ENCODE measurements at places on chromosomes 13 and 19.
A peak's percentile ranks its signal among the peaks of the same experiment; 100 is the strongest.

DNA sequence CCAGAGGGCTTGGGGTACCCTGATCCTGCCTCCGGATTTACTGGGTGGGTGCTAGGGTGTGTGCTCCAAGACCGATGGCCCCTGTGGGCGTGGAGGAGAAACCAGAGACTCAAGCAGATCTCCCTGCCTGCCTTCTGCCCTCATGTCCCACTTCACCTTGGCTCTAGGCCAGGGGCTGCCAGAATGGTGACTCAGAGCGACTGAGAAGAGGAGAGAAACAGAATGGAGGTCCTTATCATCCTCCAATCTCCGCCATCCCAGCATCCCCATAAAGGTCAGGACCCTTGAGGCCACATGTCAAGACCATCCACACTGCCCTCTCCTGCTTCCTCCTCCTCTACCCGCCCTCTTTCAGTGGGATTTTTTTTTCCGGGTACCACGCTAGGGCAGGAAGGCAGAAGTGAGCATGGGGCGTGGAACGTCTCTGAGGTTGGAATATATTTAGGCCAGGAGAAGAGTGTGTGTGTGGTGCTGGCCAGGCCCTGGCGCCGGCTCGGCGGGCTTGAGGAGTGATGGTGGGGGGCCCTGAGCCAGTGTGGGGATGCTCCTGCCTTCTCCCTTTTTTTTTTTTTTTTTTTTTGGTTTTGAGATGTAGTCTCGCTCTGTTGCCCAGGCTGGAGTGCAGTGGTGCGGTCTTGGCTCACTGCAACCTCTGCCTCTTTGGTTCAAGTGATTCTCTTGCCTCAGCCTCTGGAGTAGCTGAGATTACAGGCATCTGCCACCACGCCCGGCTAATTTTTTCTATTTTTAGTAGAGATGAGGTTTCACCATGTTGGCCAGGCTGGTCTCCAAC is 22.3 kb downstream of the IER2 start:
- peak; percentile 74 for DNase-seq

DNA sequence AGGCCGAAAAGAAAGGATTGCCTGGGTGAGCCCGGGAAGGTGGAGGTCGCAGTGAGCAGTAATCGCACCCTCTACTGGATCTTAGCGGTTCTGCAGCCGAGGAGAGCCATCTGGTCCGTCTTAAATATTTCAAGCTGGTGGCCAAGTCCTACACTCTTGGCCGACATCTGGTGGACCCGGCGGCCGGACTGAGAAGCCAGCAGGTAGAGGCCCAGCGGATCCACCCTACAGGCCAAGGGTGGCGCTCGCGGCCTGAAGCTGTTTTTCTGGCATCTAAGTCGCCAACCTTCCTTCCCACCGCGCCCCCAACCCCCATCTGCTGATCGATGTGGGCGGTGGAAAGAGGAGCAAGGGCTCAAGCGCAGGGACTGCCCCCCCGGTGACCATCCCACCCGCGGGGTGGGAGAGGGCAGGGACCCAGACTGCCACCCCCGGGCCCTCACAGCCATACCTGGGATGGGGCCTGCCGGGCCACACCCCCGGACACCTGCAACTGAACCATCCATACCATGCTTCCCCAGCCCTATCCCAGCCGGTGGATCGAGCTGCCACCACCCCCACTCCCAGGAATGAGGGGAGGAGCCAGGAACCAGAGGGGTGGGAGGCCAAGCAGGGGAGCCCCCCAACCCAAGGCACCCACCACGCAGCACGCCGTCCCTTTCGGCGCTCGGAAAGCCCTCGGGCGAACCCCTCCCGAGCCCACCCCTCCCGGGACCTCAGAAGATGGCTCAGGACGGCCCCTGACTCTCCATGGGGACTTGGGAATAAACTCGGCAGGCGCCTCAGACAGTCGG is 46.3 kb upstream of the ZNF730 start:
- no peak for DNase-seq

DNA sequence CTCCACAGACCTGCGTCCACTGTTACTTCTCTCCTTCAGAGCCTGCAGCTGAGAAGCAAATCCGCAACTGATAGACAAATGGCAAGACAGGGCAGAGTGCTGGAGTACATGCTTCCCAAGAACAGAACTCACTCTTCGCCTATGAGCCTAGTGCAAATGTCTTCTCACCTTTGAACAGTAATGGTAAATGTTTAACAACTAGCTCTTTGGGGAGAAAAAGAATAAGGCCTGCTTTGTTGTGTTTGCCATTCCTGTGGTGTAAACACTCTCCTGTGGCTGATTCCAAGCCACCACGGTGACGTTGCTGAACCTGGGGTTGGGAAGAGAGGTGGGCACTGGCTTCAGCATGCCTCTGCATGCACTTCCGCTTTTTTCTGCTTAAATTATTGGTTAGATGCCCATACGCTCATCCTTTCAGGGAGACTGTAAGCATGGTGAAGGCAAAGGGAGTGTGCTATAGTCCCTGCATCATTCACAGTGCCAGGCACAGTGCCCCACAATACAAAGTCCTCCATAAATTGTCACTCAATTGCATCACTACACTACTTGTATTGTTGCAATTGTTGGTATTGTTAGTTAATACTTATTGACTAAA is 28.1 kb upstream of the GTF3A start:
- DNase-seq = no peak

- no peak for DNase-seq
These were observed 8.4 kb downstream of the TRAPPC6A start for GRCh38 chr19:45169602-45170001.

- DNase-seq = no peak
These were observed 717 bp upstream of the NALCN start for GRCh38 chr13:101417043-101417406.

DNA sequence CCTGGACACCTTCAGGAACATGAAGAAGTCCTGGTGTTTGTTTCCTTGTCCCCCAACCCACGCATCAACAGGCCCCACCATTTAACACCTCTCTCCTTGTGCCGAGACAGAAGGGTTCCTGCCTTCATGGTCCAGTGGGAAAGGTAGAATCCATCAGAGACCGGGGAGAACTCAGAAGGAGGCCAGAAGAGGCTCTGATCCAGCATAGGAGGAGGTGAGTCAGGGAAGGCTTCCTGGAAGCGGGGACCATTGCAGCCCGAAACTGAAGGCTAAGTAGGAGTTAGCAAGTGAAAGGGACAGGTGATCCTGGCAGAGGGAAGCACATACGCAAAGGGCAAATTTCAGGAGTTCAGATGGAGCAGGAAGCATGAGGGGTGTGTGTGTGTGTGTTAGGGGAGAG is 484 bp downstream of the ICAM3 start:
- no peak for DNase-seq

DNA sequence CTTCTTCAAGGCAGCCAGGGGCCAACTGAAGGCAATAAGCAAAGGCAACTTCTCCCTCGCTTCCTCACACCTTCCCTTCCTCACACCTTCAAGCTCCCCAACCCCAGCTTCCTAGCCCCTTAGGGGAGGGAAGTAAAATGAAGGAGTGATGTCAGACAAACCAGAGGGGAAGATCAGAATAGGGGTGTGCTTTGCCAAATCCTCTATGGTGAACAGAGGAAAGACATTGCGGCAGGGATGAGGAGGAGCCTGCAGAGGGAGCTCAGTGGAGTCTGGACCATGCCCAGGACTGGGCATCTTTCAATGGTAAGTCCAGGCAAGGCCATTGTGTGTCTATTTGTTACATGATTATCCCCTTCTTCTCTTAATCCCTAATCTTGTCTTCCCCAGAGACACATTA is 164.0 kb downstream of the TSHZ3 start:
- no peak for DNase-seq

GRCh38 chr19:1261798-1262622 is 7.1 kb upstream of the CIRBP start:
- no peak for DNase-seq

- no peak for DNase-seq
These were observed 42.9 kb downstream of the LRCH1 start for GRCh38 chr13:46595885-46596275.

GRCh38 chr13:53010374-53011105 is 18.1 kb upstream of the OLFM4 start:
- no peak for DNase-seq

DNA sequence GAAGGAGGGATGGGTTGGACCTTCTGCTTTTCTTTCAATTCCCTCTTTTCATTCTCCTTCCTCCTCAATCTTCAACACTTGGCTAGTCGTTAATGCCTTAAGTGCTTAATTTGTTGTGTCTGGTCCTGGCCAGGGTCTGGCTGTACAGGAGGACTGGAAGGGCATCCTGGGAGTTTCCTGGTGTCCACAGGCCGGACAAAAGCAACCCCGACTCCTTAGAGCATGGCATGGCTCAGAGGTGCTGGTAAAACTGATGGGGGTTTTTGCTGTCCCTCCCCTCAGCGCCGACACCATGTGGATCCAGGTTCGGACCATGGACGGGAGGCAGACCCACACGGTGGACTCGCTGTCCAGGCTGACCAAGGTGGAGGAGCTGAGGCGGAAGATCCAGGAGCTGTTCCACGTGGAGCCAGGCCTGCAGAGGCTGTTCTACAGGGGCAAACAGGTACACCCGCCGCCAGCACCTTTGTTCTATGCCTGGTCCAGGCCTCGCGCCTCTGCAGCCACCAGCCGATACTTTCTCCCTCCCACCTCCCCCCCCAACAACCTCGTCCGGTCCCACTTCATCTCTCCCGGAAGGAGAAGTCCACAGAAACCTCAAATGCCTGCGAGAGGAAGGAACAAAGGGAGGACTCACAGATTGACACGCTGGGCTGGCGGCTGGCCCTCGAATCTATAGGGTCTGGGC is 1.4 kb downstream of the UHRF1 start:
- DNase-seq = no peak

DNA sequence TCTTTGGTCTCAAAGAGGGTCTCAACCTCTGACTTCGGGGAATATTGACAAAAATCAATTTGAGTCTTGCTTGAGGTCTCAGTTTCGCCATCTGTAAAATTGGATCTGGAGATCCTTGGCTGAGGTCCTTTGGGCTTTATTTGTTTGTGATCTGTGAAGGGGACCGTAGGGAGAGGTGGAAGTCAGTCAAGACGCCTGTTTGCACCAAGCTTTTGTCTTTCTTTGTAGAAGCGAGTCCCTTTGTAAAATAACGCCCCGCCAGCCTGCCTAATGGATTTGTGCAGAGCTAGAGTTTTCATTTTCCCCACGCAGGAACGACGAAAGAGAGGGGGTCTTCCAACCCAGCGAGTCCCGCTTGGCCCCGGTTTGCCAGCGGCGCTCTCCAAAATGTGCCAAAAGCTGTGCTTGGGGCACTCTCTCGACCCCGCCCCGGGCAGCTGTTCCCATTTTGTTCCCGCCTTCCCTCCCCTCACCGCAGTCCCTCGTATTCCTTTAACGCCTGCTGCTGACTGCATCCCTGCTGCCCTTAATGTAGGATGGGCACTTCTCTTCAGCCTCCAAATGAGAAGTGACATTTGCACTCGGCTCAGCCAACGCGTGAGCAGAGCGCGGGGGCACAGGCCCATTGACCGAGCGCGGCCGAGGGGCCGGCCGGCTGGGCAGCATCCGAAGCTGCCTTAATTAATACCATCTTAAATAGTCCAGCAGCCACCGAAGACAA is 13.0 kb downstream of the ZIC5 start:
- no peak for DNase-seq

GRCh38 chr13:103799028-103799427 is 732.8 kb upstream of the SLC10A2 start:
- no peak for DNase-seq

GRCh38 chr13:28819046-28819730 is 951 bp upstream of the MTUS2 start:
- DNase-seq = no peak

DNA sequence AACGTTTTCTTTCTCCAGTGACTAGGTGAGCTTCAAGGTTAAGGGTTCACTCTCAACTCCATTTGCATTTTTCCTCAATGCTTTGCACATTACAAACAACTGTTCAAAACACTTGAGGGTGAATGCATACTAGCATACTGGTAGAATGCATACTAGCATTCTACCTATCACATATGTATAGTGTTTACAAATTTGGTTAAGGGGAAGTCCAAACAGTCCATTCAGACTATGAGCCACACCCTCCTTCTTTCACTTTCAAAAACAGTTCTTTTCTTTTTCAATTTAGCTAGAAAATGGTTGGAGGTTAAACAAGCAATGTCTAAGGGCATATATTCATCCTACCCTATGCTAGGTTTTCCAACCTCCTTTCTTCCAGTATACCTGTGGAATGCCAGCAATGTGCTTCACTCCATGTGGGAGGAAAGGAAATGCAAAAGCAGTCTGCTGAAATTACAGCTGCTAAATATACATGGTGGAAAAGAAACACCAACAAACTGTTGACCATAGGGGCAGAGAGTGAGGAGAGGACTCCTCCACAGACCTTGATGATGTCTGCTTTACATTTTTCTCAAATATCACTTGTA is 102.6 kb downstream of the DOCK9 start:
- no peak for DNase-seq

- no peak for DNase-seq
These were observed 183.5 kb upstream of the UFM1 start for GRCh38 chr13:38166116-38166515.

- no peak for DNase-seq
These were observed 20.7 kb upstream of the TPT1 start for GRCh38 chr13:45361596-45362206.

DNA sequence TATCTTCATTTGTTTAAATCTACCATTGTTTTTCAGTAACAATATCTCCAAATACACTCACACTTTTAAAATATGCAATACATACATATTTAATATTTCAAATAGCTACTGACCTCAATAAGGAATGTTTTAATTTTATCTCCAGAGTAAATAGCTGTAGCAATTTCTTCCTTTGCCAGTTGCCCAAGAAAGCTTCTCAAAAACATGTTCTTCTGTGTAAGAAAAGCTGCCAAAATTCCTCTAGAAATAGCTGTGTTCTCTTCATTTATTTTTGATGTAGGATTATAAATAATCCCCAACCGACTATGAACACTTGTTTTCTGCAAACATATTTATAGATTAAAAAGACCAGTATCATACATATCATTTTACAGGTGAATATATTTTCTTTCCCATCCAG is 150.5 kb downstream of the UGGT2 start:
- no peak for DNase-seq

DNA sequence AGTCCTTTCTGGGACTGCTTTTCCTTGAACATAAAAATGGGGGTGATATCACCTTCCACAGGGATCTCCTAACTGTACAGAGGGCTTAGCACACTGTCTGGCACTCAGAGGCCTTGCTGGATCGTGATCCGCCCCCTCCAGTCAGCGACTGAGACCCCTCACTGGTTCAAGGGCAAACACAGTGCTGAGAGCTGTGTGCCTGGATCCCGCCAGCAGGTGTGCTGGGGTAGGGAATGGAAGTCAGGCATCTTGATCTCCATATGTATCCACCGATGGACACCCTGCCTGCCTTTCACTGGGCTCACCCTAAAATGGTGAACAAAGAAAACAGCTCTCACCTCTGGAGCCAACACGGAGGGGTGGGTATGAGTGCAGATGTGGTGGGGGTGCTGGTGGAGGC is 64.3 kb downstream of the IRS2 start:
- no peak for DNase-seq

DNA sequence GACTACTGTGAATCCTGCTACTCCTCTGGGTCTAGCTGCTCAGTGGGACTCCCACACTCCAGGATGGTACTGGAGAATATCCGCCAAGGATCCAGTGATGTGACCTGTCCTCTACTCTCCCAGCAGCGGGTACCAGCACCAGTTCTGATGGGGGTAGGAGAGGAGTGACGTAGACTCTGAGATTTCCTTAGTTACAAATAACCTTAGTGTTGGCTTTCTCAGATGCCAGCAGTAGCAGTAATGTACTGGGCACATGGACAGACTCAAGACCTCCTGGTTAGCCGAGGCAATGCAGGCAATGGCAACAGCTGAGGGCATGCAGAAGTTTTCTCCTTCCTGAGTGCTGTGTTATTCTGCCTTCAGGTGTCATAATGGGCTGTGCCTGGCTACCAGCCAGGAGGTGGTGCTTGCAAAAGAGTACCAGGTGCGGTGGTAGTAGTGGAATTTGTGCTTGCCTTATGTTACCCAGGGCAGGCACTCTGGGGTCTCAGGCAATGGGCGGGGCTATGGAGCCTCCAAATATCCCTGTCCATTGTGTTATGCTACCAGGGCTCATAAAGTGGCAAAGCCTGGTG is 105.3 kb upstream of the KLF5 start:
- no peak for DNase-seq

Measured in activated gamma-delta T cell treated with anti-CD3 and anti-CD28 coated beads, Interleukin-2, amount 50 U/mL, for 16 hours (primary cell).